MCF 10A (cell line): ENCODE measurements at places on chromosomes 2 and 18. TPM values are rescaled to one million over a fixed set of nuclear protein-coding genes. Genes with fewer than 3 reads are reported as not detected.
A peak's percentile ranks its signal among the peaks of the same experiment; 100 is the strongest.

DNA sequence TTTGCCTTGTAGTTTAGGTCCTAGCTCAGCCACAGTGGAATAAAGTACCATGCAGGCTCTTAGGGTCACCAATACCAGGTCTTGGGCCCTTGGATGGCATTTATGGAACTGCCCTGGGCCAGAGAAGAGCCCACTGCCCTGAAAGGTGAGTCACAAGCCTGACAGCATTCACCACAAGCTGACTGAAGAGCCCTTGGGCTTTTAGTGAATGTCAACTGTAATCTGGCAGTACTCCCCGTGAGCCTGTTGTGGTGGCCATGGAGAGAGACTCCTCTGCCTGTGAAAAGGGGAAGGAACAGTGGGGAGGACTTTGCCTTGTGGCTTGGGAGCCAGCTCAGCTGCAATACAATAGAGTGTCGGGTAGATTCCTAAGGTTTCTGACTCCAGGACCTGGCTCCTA lies 1389.7 kb downstream of the DSC3 start:
- peak; percentile 8 for DNase-seq

DNA sequence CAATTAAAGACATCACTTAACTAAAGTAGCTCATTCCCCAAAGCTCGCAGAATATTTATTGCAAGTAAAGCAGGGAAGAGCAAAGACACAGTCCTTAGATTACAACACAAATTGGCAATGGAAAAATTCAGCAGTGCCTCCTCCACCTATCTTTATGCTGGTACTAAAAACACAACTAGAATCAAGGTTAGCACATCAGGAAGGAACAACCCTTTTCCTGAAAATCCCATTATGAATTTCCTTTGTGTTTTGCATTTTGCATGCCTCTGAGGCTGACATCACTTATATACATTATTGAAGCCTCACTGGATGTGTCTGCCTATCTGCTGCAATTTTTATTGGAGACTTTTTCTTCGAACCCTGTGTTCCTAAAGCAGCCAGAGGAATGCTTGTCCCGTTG lies 193.8 kb upstream of the STK17B start:
- DNase-seq, result no peak

ALLC gene
- not detected in 2 replicates for total RNA-seq

PTPN4 gene
- 21.1 and 27.2 TPM in 2 replicates for total RNA-seq

- DNase-seq, result no peak
Observed at GRCh38 chr18:21344860-21345259, 102.8 kb downstream of the GREB1L start.

DNA sequence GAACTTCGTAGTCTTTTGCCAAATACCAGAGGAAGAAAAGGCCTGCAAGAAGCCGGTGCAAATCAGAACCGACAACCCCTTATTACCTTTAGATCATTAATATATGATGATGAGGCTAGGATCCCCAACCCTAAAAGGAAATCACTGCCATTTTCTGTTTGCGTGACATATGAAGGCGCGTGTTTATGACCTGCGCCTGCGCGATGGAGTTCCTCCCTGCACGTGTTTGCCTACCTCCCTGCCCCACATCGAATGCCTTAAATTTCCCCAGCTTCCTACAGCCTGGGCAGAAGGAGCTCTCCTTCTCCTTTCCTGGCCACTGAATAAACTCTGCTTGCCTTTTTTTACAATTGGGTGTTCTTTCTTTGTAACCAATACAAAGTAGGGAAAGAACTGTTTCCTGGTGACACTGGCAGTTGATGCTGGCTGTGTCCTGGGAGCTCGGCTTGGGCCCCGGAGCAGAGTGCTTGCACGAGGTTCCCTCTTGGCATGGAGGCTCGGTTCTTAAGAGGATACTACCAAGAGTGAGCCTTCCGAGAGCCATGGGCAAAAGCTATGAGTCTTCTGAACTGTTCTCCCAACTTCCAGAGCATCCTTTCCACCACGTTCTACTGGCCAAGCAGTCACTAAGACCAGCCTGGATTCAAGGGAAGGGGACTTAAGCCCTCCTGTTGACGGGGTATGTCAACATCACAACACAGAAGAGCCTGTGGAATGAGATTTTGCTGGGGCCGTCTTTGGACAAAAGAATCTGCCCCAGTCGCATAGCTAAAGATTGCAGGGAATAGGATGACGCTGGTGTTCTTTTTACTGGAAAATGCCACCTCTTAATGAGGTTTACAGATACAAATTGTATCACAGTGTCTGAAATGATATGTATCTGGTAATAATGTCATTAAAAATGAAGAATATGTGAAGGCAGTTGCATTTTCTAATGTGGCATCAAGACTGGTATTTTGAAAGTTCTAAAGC lies 179.8 kb downstream of the SH3BP4 start:
- DNase-seq, result no peak

GRCh38 chr18:5284808-5285207 lies 10.7 kb downstream of the ZBTB14 start:
- peak; percentile 35 for DNase-seq

- no peak for DNase-seq
Observed at GRCh38 chr2:190378880-190379237, 29.3 kb upstream of the MFSD6 start.

SLC9A2 gene
- 0.05 and 0.09 TPM in 2 replicates for total RNA-seq

DNA sequence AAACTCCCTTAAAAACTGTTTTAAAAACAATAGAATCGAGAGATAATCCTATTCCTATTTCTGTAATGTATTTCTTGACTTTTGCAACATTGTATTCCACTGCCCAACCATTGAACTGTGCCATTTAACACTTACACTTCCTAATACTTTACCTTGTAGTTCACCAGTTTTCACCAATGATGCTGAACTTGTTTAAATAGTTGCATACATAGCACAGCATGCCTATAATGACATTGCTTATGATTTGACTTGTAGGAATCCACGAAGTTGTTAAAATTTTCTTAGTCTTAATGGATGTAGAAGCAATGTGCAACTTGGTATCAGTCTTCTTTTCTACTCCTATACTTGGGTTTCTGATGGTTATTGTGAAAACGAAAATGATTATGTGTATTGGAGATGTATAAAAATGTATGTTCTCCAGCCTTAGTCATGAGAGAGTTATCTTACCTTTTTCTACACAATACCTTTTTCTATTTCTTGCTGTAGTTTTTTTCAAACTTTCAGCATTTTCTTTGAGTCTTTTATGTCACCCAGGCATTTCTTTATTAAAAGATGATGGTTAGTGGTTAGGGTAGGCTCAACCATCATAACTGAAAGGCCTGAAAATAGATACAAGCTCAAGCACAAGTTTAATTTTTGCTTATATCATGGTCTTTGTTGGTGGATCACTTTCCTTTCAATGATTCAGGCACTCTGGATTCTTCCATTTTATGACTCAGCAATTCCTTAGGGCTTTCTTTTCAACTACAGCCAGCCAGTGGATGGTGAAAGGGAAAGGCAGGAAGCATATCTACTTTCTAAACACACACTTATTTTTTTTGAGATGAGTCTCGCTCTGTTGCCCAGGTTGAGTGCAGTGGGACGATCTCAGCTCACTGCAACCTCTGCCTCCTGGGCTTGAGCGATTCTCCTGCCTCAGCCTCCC lies 9.4 kb downstream of the GPD2 start:
- DNase-seq, result peak; percentile 66

- DNase-seq, result no peak
Observed at GRCh38 chr2:439556-440402, 151.9 kb upstream of the ALKAL2 start.
